CD4-positive, alpha-beta T cell treated with Interleukin-17A for 4 hours (primary cell): ENCODE measurements at places on chromosomes 5 and 9.
A peak's percentile ranks its signal among the peaks of the same experiment; 100 is the strongest.

- DNase-seq = no peak
Observed at GRCh38 chr5:9176641-9177040, 369.2 kb downstream of the SEMA5A start.

DNA sequence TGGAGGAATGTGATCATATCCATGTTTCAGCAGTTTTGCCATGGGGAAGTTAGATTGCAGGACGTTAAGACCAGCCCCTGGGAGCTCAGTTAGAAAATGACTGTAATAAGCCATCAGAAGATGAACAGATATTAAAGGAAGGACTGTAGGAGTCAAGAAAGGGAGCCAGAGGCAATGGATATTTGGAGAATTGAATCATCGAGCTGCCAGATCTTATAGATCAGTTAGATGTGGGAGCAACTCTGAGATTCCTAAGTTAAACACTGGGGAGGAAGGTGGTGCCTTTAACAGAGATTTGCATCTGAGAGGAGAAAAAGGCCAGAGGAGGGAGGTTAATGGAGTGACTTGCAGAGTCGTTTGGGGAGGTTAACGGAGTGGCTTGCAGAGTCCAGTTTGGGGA is 96.4 kb downstream of the ADCY2 start:
- DNase-seq = no peak

GRCh38 chr5:88770276-88771257 is 112.4 kb downstream of the MEF2C start:
- no peak for DNase-seq

DNA sequence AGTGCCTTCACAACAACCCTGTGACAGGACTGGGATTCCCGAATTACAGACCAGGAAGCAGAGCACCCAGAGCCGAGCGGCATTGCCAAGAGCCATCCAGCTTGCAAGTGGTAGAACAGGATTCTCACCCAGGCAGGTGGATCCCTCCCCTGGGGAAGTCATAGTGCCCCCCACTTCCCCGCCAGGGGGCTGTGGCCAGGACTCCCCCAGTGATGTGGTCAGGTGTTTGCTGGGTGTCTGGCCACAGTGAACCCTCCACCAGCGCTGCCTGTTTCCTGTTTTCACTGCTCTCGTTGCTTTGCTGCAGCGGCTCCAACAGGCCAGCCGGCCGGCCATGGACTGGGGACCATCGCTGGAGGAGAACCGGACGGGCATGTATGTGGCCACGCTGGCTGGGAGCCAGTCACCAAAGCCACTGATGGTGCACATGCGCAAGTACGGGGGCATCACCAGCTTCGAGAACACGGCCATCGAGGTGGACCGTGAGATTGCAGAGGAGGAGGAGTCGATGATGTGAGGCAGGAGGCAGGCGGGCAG is 19.3 kb downstream of the SLC6A7 start:
- peak; percentile 3 for DNase-seq

DNA sequence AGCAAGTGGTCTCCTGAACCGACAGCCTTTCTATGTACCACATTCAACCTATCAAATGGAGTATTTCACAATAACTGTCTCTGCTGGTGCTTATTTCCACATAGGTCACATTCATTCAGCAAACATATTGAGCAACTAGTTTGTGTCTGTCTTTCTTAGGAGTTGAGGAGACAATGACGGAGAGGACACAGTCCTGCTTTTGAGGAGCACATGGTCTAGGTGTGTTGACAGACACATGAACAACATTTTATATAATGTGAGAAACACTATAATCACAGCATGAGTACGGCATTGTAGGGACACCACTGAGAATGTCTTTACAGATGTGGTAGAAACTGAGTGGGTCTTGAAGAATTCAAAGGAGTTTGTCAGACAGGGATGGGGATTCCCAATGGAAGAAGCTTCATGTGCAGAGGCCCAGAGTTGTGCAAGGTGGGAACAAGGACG is 28.5 kb downstream of the NFIL3 start:
- DNase-seq = no peak

DNA sequence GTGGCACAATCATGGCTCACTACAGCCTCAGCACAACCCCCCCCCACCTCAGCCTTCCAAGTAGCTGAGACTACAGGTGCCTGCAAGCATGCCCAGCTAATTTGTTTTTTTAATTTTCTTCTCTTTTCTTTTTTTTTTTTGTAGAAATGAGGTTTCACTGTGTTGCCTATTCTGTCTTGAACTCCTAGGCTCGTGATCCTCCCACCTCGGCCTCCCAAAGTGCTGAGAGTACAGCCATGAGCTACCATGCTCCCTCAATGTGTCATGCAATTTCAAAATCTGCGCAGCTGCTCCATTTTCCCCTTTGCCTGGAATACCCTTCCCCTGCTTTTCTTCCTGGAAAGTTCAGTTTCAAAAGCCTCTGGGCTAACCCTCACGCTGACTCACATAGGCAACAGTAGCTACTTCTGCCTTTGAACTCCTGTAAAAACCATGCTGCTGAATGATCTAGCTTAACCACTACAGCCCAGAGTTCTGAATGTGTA is 71.0 kb upstream of the IL7R start:
- DNase-seq = peak; percentile 49

DNA sequence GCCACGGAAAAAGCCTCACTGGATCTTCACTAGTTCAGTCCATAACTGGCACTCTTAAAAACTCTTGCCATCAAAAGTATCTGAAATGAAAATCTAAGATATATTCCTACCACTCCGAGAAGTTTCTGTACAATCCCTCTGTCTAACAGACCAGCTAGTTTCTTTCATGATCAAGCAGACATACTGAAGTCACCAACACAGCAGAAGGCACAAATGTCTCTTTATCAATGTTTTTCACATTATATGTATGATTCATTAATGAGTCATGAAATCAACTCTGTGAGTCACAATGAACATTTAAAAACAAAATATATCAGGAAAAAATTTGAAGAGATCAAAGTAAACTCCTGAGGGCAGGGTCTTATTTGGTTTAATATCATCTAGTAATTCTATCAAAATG is 50.8 kb downstream of the F2R start:
- DNase-seq = no peak

DNA sequence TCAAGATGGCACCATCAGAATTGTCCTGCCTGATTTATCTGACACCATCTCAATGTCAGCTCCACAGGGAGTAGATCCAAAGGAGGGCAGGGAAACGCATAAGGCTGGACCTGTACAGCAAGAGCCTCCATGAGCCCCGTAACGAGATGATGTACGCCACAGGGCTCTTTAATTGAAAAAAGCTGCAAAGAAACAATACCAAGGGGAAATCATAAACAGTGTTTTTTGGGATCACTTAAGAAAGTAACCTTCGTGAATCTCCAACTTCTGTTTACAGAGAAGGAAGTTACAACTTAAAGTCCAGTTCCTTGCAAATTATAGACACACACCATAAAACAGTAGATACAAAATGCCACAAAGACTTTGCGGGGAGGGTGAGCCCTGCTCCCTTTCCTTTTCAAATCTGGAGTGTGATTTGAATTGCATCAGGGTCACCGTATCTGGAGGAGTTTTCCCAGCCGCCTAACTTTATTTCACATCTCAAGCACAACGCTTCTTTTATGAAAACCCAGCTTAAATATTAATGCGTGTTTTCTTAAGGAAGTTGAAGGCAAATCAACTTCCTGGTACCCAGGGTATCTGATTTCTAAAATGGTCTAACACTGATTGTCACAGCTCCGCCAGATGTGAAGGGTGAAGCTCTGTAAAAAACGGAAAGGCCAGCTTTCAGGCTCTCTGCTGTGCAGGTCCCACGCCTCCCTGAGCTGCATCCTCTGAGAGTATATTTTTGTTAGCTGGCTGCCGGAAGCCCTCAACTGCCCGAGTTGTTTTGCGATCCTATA is 88.9 kb downstream of the EBF1 start:
- DNase-seq = no peak

DNA sequence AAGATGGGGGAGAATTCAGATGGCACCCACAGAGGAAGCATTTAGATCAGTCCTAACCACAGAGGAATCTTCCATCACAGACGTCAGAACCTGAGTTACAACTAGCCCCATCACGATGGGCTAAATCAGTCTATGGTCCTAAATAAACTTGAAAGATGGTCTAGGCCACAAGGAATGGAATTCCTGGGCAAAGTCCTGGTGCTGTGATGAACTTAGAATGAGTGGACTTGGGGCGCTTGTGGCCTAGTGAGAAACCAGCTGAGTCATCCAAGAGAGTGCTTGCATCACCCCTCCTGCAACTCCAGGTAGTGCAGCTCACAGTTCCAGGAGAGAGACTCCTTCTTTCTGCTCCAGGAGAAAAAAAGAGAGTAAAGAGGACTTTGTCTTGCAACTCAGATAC is 722.9 kb upstream of the RGMB start:
- no peak for DNase-seq

DNA sequence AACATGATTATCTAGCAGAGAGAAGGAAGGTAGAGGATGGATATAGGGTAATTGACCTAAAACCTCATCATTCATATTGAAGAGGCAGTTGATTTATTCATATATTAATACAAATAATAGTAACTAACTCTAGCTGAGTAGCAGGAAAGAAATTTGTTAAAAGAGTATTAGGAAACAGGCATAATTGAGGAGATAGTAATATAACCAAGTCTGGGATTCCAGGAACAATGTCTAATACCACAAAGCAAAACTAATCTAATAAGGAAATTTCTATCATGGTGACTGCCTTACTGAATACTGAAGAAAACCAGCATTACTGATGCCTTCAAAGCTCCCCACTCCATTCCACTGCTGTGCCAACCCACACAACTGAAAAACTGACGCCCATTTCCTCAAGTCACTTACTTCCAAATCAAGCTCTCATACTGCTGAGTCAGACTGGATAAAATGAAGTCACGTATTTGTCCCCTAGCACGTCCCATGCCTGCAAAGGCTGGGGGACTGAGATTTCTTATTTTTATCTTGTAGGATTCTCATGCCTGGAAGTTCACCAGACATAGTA is 153.9 kb downstream of the SMC2 start:
- no peak for DNase-seq

GRCh38 chr5:133665571-133665970 is 53.2 kb upstream of the FSTL4 start:
- no peak for DNase-seq

GRCh38 chr9:131800366-131800765 is 60.5 kb upstream of the RAPGEF1 start:
- no peak for DNase-seq

DNA sequence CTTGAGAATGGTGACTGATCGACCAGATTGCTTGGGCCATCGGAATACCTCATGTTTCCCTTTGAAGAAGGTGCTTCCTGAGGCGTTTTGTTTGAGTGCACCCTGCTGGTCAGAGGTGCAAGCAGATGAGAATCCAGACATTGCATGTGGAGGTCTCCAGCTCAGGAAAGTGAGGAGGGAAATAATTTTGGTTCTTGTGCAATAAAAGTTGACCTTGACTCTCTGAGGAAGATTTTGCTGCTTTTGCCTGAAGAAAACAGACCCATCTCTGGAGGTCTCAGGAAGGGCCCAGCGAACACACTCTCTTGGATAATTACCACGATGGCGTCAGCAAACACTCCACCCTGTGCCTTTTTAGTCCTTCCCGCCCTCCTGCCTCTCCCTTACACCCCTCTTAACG is 69.7 kb downstream of the GRAMD2B start:
- DNase-seq = peak; percentile 21

DNA sequence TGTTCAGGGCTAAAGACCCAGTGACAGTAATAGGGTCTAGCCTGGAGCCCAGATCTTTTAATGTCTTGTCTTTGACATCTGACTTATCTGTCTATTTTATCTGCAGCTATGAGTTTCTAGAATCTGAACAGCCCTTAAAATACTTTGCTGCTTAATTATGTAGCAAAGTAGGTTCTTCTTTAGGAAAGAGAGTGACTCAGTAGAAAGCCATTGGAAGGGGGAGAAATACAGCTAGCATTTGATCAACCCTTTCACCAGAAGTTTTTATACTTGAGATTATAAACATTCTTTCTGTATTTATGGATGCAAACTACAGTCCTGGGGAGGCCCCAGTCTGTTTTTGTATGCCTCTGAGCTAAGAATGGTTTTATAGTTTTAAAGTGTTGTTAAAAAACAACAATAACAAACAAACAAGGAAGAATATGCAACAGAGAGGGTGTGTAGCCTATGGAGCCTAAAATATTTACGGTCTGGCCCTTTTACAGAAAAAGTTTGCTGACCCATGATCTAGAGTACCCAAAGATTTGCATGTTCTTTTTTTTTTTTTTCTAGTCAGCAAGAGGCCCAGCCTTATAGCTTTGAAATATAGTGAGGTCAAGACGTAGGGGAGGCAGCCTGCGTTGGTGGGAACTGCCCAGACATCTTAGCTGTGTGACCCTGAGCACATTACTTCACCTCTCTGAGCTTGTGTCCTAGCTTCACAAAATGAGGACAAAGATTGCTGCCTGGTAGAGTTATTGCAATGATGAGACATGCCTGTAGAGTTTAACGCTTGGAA is 9.7 kb downstream of the GSN start:
- DNase-seq = no peak

- no peak for DNase-seq
Observed at GRCh38 chr5:71882826-71883741, 164.0 kb downstream of the CARTPT start.

DNA sequence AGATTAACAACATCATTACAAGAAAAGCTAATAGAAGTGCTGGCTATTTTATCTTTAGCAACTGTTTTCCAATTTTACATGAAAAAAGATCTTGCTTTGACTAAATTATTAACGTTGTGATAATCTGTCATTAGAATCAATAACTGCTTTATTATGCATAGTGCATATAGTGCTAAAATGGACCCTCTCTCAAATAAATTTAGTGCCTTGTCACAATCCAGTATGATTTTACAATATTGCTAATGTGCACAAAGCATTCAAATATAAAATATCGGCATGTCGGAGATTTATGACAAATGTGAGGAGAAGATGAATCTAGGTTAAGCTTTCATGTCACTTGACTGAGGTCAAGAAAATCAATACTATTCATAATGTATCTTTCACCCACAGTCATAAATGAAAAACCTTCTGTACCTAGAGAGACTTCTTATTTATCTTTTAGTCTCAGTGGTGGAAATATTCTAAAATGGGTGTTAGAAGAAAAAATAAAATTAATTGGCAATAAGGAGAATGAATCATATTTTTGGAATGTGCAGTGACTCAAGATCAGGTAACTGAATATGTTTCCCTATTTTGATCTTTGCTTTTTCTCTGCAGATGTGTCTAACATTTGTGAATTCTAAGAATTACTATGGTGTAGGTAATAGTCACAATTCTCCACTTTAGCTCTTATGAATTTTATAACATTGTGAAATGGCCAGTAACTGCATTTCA is 672.9 kb upstream of the GRAMD2B start:
- no peak for DNase-seq

- DNase-seq = no peak
Observed at GRCh38 chr5:32542216-32543059, 42.9 kb upstream of the SUB1 start.

DNA sequence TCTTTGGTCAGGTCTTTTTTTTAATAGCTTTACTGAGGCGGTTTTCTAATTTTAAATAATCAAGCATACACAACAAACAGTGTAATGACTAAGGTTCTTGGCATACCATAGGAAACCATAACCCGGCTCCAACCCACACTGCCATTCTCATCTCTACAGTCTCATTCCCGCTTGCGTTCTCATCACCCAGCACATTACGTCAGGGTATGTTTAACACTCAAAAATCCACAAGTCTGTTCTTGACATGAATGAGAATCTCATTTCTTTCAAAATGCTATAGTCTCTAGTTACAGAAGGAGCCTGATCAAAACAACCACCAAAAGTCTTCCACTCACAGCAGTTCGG is 505 bp downstream of the C5orf34 start:
- no peak for DNase-seq
